Amygdala (tissue), 56 donors: ENCODE measurements at places on chromosomes 12 and 14.

DNA sequence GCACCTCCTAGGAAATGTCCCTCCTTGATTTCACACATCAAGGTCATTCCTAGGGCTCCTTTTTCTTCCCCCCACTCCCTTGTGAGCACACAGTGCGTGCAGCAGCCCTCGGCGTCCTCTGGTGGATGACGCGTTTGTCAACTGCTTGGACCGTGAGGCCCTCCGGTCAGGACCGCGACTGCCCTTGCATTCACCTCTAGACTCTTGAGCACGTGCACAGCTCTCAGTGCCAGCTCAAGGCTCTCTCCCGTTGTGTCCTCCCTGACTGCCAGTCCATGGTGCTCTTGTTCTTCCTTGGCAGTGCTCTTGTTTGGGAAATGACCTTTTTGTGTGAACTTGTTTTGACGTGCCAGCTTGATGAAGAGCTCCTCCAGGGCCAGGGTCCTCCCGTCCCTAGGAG lies 67.9 kb downstream of the TSPAN9 start:
- no peak for DNase-seq

DNA sequence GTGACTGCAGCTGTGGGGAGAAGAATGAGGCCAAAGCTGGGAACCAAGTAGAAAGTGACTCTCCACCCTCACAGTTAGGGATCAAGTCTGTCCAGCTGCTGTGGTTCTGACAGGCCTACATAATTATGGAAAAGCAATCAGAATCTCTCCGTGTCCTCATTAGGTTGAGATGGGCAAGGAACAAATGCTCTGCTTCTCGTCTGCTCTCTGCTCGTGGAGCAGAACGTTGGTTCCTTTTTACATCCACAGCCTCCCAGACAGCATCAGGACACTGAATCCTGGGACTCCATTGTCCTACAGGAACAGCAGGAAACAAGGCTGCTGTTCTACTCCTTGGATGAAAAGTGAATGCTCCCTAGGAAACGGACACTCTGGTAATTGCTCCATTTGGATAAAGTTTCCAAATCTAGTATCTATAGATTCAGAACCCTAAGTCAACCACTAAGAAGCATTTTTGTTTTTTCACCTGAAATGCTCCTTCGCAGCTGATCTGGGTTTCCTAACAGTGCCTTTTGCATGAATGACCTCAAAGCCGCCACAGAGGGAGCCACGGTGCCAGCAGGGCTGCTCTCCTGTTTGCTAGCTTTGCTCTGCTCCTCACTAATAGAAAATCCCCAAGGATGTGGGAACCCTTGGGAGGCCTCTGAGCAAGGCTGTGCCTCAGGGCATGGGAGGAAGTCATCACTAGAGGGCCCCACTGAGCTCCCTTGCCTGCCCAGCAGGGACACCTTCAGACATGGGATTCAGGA lies 102.0 kb downstream of the EGLN3 start:
- DNase-seq: peak; percentile 73

- DNase-seq: no peak
These were observed 2.8 kb downstream of the TCP11L2 start for GRCh38 chr12:106305376-106305775.

DNA sequence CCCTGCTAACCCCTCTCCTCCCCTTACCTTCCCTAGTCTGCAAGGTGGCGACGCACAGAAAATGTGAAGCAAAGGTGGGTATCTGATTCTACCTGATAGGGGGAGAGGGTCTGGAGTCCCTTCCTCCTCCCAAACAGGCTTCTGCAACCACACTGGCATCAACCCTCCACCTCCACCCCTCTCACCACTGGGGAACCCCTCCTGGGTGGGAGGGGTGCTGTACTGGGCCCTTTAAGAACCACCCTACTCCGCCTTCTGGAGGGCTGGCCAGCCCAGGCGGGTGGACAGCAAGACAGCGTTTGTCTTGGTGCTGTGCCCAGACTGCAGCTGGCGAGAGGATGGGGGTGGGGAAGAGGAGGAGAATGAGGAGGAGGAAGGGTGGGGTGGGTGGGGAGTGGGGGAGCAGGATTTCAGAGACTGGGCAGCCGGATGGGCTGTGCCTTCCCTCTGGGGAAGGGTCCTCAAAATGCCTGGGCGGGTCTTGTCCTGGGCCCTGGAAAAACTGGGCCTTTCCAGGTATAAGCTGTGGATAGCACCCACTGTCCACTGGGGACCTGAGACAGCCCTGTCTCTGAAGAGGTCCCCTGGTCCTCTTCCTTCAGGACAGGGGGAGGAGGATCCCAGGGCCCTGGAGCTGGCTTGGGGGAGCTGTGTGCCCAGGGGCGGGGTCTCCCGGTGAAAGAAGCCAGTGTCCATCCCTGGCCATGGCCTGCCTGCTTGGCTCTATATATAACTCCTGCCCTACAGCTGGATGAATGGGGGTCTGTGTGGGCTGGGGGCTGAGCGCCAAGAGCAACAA lies 2.8 kb downstream of the TNS2 start:
- peak; percentile 81 for DNase-seq

GRCh38 chr12:11577658-11578260 lies 71.7 kb upstream of the ETV6 start:
- no peak for DNase-seq

- no peak for DNase-seq
These were observed 176.6 kb downstream of the ALG10 start for GRCh38 chr12:34198924-34199323.

GRCh38 chr14:104460791-104461651 lies 118.5 kb upstream of the C14orf180 start:
- DNase-seq: no peak
